ENCODE measurements at places on chromosomes 12 and 14.

- DNase-seq = no peak
These were observed 1.3 kb downstream of the GPR65 start for GRCh38 chr14:88005978-88006851.

GRCh38 chr14:103067231-103067954 is 10.0 kb upstream of the CDC42BPB start:
- no peak for DNase-seq

- DNase-seq = no peak
These were observed 413.2 kb downstream of the SOX5 start for GRCh38 chr12:23536293-23536692.

DNA sequence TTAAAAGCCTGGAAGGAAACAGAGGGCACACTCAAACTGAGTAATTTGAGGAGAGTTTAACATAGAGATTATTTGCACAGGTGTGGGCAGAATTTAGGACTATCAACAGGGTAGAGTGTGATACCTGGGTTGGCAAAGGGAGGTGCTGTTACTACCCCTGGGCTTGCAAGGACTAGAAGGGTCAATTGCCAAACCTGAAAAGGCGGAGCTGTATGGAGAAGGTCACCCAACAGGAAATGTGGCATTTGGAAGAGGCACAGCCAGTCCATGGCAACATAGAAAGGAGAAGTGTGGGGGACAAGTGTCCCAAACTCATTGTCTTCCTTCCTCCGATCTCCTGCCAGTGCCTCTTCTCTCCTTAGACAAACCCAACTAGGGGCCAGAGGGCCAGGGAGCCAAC is 21.6 kb upstream of the MED13L start:
- no peak for DNase-seq
